ENCODE measurements at places on chromosomes 2 and 18. TPM values are rescaled to one million over a fixed set of nuclear protein-coding genes. Genes with fewer than 3 reads are reported as not detected.

FARSB gene
- polyA plus RNA-seq, result 26.9 TPM

FBXO36 gene
- polyA plus RNA-seq, result 5.9 TPM

DNA sequence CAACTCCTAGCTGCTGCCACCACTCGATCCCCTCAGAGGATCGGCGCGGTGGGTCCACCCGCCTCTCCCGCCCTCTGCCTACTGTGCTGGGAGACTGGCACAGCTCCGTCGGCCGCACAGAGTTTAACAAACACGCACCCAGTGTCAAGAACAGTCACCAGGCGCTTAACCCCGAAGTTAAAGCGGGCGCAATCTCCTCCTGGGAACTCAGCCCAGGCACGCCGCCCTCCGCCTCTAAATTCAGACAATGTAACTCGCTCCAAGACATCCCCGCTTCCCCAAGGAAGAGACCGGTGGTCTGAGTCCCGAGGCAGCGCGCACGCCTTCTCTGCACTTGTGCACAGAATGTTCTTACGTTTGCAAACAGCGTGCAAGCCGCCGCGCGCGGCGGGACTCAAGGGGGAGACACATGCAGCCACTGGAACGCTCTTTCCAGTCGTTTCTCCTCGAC, 533 bp downstream of the CXCR4 start:
- DNase-seq, result peak; percentile 39

DNA sequence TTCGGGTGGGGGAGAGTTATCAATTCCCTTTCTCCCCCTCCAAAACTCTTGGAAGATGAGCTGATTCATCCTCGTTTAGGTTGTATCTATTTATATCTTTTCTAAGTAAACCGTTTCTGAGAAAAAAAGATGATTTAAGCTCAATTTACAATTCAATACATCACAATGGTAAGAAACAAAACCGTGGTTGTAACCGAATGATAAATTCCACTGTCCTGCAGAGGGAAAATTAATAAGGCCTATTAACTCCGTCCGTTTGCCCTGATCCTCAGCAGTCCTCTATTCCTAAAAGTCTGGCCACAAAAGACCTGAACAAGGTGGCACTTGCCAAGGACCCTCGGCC, 286.2 kb downstream of the TCF4 start:
- no peak for DNase-seq

NOL4 gene
- 2.2 TPM for polyA plus RNA-seq

DNA sequence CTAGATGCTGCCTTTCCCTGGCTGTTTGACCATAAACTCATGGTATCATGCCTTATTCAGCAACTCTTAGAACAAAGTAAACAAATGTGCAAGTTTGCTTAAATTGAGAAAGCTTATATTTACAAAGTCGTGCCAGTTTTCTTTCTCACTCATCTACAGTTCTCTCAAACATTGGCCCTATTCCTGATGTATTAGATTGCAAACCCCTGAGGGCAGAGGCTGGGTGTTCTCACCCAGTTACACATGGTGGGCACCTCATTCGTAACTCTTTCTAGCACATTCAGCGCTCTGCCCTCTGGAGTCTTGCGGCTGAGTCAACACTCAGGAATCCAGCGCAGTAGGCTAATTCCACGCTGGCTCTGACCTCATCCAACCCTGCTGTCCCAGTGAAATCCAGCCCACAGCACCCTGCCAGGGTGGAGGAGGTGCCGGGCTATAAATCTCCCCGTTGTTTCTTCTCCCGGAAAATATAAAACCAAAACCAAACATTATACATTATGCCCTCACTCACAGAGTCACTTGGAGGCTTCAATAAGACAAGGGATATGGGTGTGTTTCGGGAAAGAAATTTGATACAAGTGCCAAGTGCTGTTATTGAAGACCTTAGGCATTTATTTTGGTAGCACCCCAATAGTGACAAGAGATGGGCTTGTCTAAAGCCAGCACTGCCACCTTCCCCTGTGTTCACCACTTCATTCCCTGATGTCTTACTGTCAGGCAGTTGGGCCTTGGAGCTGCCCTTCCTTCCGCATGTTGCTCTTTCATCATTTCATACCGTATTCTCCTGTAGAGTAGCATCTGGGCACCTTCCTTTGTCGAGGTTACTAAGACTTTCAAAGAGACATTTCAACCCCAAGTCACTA, 287.4 kb downstream of the PRKCE start:
- DNase-seq, result peak; percentile 83

PTPRN gene
- polyA plus RNA-seq, result 0.17 TPM

DNA sequence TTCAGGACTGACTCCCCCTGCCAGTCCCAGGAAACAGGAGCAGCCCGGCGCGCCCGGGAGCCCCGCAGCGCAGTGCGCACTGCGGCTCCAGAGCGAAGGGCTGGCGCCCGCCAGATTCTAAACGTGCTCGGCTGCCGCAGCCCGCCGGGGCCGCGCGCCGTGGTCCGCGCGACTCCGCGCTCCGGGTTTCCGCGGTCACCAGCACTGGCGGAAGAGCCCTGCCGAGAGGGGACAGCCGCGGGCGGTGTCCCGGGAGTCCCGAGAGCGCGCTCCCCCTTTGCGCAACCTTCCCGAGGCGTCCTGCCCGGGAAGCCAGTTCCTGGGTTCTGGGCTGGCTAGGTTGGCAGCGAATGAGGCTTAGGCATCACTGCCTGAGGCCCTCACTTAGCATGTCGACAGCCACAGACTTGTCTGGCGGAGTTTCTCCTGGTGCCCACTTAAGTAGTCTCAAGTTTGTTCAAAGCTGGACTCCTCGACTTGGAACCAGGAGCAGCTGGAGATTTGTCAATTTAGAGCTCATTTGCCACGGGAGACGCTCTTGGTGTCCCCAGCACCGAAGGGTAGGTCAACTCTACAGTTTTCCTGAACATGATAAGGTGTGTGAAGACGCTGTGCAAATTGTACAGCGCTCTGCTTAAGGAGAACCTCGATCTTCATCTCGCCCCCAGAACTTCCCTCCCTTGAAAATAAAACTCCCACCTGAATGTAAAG, 1.5 kb upstream of the VSNL1 start:
- peak; percentile 80 for DNase-seq

DNA sequence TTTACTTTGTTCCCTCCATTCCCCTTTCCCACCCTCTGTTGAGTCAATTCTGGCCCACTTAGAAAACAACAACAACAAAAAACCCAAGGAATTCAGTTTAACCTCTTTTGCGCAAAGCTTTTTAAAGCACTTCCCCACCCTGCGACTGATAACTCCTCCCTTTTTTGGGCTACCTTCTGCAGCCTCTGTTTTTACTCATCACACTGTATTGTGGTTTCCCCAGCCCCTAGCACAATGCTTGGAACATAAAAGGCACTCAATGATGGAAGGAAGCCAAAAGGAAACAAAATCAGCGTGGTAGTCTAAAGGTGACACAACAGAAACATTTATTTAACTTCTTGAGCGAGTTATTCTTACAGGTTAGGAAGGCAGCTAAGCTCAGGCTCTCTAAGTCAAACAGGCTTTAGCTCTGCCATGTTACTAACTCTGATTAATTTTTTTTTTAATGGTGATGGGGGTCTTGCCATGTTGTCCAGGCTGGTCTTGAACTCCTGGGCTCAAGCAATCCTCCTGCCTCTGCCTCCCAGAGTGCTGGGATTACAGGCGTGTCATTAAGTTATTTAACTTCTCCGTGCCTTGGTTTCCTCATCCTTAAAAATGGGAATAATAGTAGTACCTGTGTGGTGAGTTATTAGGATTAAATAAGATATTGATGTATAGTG, 1.3 kb downstream of the CEP68 start:
- DNase-seq, result no peak

DNA sequence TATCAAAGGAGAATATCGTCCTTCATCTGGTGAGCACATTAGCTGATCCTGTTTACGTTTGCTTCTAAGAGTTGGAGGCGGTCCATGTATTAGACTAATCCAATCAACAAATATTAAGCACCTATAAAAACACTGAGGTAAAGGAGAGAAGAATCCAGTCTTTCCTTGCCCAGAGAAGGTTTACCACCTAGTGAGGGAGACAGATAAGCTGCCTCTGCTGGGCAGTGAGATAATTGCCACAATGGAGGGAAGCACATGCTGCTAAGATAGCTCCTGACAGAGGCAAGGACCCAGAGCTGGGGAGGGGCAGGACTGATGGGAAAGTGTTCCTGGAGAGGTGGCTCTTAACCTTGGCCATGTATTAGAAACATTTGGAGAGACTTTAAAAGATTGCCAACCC, 36.7 kb upstream of the ST8SIA5 start:
- DNase-seq, result no peak

TEX44 gene
- not detected for polyA plus RNA-seq

DNA sequence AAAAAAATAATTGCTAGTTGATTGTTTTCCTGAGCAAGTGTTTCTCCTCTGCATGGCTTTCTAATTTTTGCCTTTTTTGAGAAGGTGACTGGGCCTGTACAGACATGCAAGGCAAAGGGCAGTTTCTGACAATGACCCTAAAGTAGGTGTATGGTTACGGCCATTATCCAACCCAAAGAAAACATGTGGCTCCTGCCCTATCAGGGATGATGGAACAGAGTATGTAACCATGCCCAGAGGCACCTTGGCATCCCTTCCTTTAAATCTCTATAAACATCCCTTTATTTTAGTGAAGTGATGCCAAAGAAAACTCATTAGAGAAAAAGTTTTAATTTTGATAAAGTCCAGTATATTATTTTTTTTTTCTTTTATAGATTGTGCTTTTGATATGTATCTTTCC, 217.5 kb downstream of the LPIN1 start:
- DNase-seq, result no peak

LYG1 gene
- 4.2 TPM for polyA plus RNA-seq

GRCh38 chr2:620471-621302, 56.5 kb downstream of the TMEM18 start:
- peak; percentile 9 for DNase-seq

ADCYAP1 gene
- polyA plus RNA-seq, result 0.15 TPM

GCKR gene
- 0.10 TPM for polyA plus RNA-seq

DNA sequence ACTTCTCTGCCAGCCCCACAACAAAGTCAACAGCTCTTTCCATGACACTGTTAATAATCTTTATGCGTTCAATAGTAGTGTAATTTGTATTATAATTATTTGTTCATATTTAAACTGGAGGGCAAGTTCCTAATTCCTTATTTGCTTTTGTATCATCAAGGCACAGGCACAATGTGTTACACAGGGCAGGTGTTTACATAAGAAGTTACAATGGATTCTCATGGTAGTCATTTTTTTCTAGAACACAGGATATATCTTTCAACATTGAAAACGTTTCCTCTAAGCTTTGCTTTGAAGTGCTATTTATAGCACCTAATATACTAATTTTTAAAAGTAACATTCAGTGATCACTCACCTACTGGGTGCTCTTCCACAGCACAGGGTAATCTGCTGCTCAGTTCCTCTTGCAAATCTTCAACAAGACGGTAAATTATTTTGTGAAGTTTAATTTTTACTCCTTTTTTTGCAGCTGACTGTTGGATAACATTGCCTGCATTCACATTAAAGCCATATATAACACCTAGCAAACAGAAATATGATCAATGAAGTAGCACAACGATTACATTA, 7.3 kb downstream of the RPS27A start:
- no peak for DNase-seq

DNA sequence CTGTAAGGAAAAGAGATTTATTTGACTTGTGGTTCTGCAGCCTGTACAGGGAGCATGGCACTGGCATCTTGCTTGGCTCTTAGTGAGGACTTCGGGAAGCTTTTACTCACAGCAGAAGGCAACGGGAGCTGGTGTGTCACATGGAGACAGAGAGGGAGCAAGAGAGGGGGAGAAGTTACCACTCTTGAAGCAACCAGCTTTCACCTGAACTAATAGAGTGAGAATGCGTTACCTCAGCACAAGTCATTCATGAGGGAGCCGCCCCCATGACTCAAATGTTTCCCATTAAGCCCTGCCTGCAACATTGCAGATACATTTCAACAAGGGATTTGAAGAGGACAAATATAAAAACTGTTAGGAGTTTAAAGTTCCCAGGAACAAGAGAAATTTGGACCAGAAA, 190.0 kb downstream of the CYRIA start:
- no peak for DNase-seq

DNA sequence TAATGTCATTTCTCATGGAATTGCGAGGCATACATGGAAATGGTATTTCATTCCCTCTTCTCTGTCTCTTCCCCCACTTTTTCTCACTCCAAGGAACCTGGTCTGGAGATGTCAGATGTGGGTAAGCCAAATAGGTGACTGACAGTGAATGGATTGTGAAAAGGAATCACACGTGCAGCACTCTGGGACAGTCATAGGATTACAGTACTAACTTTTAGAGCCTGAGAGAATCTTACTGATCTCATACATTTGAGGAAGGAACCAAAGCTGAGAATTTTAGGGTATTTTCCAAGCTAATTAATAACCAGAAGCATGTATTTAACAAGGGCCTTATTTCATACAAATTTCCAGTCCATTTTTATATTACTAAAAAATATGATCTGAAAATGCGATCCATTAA, 58.1 kb upstream of the ERBB4 start:
- DNase-seq, result no peak

EVX2 gene
- polyA plus RNA-seq, result 0.01 TPM

INHA gene
- 2.9 TPM for polyA plus RNA-seq

C2orf80 gene
- polyA plus RNA-seq, result 0.32 TPM

GRCh38 chr2:151238527-151239487, 22.9 kb downstream of the RBM43 start:
- DNase-seq, result peak; percentile 65

GRCh38 chr2:67516899-67517530, 119.9 kb downstream of the ETAA1 start:
- peak; percentile 42 for DNase-seq

GRCh38 chr2:208990716-208991115, 433.1 kb upstream of the MAP2 start:
- no peak for DNase-seq

DLX1 gene
- 0.39 TPM for polyA plus RNA-seq

GRCh38 chr2:125085904-125086303, 1060.8 kb downstream of the CNTNAP5 start:
- DNase-seq, result no peak

GRCh38 chr2:231677632-231678104, 30.7 kb upstream of the PTMA start:
- peak; percentile 88 for DNase-seq

- DNase-seq, result no peak
These were observed 4.8 kb upstream of the OXER1 start for GRCh38 chr2:42768706-42769256.

DNA sequence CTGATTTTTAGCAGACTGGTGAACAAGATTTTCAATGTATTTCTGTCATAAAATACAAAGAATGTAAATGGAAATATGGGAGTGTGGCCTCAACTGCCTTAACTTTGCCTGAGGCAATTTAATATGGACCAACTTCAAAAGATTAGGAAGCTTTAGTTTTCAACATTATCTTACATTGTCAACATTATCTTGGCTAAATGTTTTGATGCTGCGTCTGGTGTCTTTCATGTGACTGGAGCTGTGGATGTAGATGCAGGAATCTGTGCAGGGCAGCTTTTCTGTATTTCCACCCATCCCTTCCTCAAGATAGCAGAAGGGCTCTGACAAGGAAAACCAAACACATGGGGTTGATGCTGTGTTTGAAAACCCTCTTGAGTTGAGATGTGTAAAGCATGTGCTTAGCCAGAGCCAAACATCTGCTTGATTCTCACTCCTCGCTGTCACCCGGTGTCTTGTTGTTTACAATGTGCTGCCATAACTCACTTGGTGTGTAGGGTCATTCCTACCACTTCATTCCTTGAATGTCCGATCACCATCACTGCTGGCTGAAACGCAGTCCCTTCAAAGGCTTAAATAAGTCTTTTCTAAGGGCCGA, 33.0 kb downstream of the COPS8 start:
- no peak for DNase-seq
